ENCODE measurements at places on chromosomes 16 and 17.

DNA sequence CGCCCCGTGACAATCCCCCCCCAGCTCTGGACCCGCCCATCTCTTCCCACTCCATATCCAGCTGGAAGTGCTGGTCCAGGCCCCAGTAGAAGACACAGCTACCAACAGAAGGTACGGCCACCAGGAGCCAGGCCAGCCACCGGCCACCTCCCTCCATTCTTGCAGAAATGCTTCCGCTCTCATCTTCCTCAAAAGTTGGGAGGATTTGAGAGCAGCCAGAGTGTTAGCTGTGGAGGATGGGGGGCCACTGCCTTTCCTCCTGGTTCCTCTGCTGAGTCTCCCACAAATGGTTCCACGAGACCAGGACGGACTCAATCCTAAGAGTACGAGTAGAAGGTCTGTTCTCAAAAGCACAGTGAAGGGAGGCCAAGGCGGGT lies 78.3 kb downstream of the GAS7 start:
- no peak for DNase-seq

- no peak for DNase-seq
Observed at GRCh38 chr16:31094088-31094423, 541 bp downstream of the VKORC1 start.

- no peak for DNase-seq
Observed at GRCh38 chr17:72538901-72539352, 418.1 kb downstream of the SOX9 start.

GRCh38 chr17:63516910-63517824 lies 6.0 kb upstream of the KCNH6 start:
- DNase-seq: no peak

- no peak for DNase-seq
Observed at GRCh38 chr17:78401246-78401645, 22.8 kb downstream of the PGS1 start.

GRCh38 chr17:17525956-17526355 lies 29.8 kb upstream of the RASD1 start:
- DNase-seq: no peak

GRCh38 chr16:80599466-80599865 lies 58.7 kb downstream of the DYNLRB2 start:
- no peak for DNase-seq

- no peak for DNase-seq
Observed at GRCh38 chr17:48068491-48068961, 20.4 kb downstream of the NFE2L1 start.

DNA sequence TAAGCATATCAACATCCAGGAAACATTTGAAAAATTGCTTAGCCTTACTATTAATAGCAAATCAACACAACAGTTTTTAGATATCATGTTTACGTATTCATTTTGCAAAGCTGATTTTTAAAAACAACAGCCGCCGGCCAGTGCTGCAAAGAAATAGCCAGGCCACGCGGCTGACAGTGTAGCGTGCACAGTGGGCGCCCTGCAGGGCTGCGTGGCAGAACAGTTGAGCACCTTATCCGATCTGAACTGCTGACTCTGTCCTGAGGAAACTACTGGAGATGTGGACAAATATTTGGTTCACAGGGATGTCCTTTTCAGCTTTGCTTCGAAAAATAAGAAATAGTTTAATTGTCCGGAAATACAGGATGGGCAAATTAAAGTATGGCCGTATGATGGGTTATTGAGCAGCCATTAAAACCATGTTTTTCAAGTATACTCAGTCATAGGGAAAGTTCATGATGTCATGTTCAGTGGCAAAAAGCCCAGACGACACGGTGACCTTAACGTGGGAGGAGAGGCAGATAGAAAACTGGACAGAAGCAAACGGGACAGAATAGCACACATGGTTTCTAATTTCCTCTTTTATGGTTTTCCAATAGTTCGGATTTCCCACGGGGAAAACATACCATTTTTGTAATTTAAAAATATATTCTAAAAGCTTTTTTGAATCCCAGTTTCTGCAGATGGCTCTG lies 52.4 kb upstream of the ENDOV start:
- no peak for DNase-seq

- DNase-seq: no peak
Observed at GRCh38 chr16:683396-684070, 601 bp downstream of the JMJD8 start.

DNA sequence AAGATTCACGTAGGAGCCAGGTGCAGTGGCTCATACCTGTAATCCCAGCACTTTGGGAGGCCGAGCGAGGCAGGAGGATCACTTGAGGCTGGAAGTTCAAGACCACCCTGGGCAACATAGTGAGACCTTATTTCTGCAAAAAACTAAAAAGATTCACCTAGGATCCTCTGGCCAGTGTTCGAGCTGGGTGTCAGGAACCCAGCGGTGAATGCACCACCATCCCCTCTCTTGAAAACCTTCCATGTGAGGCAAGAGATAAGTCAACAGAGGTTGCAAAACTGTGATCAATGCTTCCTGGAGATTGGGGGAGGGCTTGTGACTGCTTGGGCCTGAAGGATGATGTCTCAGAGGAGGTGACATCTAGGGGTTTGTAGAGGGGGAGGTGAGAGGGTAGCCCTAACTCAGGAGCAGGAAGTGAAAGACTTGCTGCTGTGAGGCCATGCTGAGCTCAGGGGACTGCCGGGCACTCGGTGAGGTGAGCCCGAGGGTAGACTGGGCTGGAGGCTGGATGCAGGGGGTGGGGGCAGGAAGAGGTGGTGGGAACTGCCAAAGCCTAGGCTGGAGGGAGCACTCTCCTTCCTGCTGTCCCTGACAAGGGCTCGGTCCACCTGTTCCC lies 11.7 kb downstream of the GJD3 start:
- no peak for DNase-seq

DNA sequence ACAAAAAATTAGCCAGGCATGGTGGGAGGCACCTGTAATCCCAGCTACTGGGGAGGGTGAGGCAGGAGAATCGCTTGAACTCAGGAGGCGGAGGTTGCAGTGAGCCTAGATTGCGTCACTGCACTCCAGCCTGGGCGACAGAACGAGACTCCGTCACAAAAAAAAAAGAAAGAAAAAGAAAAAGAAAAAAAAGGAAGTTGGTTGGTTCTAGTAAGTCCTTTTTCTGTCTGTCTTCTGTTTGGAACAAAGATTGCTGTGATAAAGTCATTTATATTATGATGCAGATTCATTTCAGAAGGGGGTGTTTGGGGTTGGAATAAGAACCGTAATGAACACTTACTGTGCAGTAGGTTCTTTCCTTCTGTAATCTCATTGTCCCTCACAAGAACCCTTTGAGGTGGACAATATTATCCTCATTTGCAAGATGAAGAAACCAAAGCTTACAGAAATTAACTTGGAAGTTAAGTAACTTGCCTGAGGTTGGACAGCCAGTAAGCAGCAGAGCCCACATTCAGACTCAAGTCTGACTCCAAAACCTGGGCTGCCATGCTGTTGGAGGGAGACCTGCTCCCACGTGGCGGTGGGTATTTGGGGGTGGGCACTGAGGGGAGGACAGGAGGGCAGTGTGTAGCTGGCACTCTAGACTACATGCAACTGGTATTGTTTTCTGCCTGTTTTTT lies 10.3 kb downstream of the MINK1 start:
- no peak for DNase-seq

GRCh38 chr16:3468501-3468900 lies 25.0 kb downstream of the NAA60 start:
- DNase-seq: no peak

GRCh38 chr16:85037050-85037410 lies 9.4 kb downstream of the KIAA0513 start:
- no peak for DNase-seq

GRCh38 chr17:10286324-10286723 lies 86.5 kb downstream of the MYH13 start:
- DNase-seq: no peak

GRCh38 chr17:81719410-81720266 lies 7.6 kb downstream of the SLC25A10 start:
- DNase-seq: no peak

- no peak for DNase-seq
Observed at GRCh38 chr17:39951924-39952679, 10.7 kb upstream of the GSDMA start.

- DNase-seq: no peak
Observed at GRCh38 chr17:61449707-61450640, 2.2 kb upstream of the TBX4 start.

- DNase-seq: no peak
Observed at GRCh38 chr16:86966777-86967176, 350.4 kb downstream of the C16orf95 start.

GRCh38 chr17:17638467-17638866 lies 42.8 kb upstream of the RAI1 start:
- no peak for DNase-seq

GRCh38 chr16:3282103-3282729 lies 1.1 kb upstream of the ZNF263 start:
- peak; percentile 83 for DNase-seq

DNA sequence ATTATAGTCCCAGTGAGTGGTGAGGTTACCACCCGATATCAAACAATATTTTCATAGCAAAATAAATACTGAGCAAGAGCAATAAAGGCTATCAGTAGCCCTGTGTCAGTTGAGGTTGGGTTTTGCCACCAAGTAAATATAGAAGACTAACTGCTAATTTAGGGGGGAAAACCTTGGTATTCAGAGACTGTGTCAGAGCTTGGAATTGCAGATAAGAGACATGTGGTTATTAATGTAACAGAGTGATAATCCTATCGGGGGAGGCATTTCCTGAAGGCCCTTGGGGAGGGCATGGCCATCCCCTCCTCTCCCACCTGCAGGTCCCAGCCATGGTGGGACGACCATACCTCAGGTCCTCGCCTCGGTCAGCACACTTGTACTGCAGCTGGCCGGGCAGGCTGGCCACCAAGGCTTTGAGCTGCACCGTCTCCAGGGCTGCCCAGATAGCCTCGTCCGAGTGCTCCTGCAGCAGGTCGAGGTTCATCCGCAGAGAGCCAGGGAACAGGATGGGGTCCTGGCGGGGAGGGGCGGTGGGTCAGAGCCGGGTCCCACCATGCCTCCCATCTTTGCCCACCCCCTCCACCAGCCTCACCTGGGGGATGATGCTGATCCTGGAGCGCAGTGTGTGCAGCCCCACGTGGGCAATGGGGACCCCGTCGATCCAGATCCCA lies 68.9 kb downstream of the ABCC6 start:
- no peak for DNase-seq

GRCh38 chr17:79019632-79020584 lies 4.1 kb upstream of the C1QTNF1 start:
- DNase-seq: no peak

DNA sequence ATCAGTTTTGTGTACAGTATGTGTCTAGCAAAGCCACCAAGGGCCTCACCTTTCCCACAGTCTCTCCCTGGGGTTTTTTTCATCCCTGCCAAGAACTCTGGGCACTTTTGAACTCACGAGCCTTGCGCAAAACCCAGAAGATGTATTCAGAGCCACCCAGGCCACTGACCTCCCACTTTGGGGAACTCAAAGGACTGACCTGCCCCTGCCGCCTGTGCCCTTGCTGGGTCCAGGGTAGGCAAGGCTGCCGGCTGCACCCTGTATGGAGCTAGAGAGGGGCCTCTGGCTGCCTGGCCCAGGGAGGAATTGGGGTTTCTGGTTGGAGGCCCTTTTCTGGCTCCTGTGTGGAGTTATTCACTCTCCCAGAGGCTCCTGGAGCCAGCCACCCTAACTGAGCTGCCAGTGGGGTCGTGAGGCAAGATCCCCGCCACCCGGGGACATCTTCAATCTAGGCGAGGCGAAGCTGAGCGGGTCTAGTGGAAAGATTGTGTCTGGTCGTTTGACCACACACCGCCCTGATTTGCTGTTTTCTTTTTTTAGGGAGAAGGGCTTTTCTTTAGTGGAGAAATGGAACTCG lies 1.9 kb downstream of the CDK5R1 start:
- DNase-seq: no peak

DNA sequence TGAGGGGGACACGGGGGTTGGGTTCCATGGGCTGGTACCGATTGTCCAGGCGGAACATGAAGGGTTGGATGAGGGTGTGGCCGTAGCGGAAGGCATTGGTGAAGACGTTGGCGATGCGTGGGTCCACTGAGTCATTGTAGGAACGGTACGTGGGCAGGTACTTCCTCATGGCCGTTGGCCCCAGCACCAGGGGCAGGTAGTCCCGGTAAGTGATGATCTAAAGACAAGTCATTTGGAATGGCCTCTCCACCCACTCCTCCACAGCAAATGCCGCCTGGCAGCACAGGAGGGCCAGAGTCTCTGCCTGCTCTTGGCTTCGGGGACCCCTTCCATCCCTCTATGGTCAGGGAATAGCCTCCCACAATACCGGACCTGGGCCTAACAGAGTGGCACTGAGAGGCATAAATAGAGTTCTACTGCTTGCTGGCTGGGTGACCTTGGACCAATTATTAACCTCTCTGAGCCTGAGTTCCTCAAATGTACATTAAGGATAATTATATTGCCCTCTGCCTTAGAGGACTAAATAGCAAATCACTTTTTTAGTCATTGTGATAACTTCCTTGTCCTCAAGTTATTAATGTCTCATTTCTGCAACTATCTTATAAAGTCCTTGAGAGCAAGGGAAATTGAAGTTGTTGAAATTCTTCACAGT lies 7.2 kb downstream of the MPO start:
- no peak for DNase-seq

GRCh38 chr17:17679748-17680147 lies 1.5 kb upstream of the RAI1 start:
- DNase-seq: no peak

DNA sequence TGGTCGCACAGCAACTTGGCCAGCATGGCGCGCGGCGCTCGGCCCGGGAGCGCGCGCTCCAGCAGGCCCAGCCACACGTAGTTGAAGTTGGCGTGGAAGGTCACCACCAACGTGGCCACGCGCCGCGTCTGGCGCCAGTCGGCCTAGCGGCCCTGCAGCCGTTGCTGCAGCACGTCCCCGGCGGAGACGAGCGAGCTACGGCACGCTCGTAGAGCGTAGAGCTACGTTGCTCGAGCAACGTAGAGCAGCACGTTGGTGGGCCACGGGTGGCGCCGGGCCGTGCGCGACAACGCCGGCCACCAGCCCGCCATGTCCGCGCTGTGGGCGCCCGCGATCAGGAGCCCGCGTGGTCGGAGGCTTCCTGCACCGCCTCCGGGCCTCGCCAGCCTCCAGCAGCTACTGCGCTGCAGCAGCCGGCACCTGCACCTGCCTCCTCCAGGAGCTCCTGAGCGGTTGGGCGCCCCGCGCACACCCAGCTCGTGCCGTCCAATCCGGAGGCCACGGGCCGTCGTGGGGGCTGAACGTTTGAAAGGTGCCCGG lies 13.4 kb upstream of the SULT1A1 start:
- no peak for DNase-seq

- no peak for DNase-seq
Observed at GRCh38 chr17:44384823-44385286, 4.6 kb downstream of the ITGA2B start.

DNA sequence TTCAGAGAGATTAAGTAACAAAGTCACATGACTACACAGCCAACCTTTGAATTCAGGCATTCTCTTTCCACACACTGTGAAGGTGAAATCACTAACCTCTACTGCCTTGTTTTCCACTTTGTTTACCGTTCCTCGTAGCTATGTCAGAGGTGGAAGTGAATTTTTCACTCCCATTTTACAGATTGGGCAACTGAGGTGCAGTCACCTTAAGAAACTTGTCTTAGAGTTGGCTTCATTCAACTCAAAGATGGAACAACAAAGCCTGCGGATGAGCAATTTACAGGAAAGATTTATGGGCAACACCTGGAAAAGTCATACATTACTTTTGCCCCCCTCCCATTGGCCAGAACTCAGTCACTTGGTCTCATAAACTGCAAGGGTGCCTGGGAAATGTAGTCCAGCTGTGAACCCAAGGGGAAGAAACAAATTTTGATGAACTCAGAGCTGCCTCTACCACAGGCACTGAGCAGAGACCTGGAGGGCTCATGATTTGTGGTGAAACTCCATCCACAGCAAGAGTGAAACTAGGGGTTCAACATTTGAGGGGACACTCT lies 784.6 kb upstream of the EEF2KMT start:
- DNase-seq: no peak
